ENCODE measurements at places on chromosomes 7 and 10. TPM values are rescaled to one million over a fixed set of nuclear protein-coding genes. Genes with fewer than 3 reads are reported as not detected.

MCM10 gene
- total RNA-seq, result 1.6 TPM

KNDC1 gene
- 1.5 TPM for total RNA-seq

DNA sequence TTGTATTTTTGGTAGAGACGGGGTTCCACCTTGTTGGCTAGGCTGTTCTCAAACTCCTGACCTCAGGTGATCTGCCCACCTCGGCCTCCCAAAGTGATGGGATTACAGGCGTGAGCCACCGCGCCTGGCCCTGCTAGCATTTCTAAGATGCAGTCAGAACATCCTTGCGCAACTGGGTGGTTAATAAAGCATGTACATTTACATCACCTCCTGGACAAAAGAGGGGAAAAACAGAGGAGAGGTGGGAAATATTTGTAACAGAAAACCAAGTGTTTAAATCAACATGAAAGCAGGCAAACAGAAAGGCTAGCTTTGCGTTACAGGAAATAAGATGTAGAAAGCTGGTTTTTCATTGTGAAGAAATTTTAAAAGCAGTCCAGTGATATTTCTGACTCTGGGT, 220.9 kb upstream of the KMT2E start:
- no peaks in the 10 kb centered on the region for H3K27me3 ChIP-seq
- no peaks in the 10 kb centered on the region for H3K4me1 ChIP-seq
- H3K27ac ChIP-seq, result no peak overlapping the region
- H3K4me3 ChIP-seq, result no peak overlapping the region

- no peaks in the 10 kb centered on the region for H3K27me3 ChIP-seq
- no peaks in the 10 kb centered on the region for H3K4me1 ChIP-seq
- no peaks in the 10 kb centered on the region for H3K36me3 ChIP-seq
- DNase-seq, result no peak
- H3K27ac ChIP-seq, result no peak overlapping the region
- no peak overlapping the region for H3K4me3 ChIP-seq
Measured at GRCh38 chr7:102425639-102426267, 7.6 kb upstream of the ORAI2 start.

DNA sequence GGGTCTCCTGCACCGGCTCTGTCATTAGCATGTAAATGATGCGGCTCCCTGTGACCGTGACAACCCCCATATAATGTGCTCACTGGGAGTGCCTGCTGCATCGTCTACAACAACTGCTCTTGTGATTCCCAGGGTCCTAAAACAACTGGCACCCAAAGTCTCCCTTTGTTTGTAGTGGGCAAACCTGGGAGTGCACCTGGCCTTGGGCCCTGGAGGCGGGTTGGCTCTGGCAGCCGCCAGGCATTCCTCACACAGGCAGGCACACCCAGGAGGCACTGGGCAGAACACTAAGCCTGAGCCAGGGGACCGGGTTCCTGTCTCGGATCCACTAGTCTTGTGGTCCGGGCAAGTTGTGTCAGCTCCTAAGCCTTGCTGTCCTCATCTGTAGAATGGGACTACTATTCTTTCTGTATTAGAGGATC, 115.5 kb upstream of the GPR26 start:
- no peaks in the 10 kb centered on the region for H3K36me3 ChIP-seq
- H3K4me1 ChIP-seq, result no peaks in the 10 kb centered on the region

NRF1 gene
- 22.3 TPM for total RNA-seq

DNA sequence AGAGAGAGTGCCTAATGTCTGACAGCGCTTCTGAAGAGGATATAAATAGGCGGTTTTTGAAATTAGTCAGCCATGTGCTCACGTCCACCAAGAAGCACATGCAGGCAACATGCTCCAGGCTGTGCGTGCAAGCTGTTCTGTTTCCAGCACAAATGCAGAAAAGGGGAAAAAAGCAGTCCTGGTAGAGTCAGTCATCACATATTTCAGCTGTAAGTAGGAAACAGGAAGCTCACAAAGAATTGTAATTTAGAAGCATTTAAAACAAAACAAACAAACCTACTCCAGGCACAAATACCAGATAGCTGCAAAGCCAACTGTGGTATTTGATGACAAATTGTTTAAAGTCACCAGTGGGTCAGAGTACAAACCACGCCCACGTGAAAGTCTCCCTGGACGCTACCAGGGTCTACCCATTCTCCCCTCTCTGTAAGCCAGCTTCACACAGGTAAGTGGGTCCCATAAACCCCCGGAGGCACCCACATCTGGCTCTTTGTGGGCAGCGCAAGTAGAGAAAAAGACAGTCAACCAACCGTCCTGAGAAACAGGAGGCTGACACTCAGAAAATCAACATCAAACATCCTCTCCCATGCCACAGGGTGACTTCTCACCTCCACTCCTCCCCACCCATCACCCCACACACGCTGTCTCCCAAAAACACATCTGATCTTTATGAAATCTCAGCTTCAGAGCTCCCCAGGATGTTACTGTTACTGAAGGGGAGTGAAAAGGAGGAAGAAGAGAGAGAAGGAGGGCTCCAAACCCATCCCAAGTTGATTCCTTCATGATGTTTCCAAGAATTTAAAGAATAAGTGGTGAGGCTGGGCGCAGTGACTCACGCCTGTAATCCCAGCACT, 186.4 kb downstream of the FAM107B start:
- H3K4me1 ChIP-seq, result no peaks in the 10 kb centered on the region
- H3K27ac ChIP-seq, result no peak overlapping the region
- no peaks in the 10 kb centered on the region for H3K27me3 ChIP-seq
- no peak overlapping the region for H3K4me3 ChIP-seq

GRCh38 chr7:33716581-33717477, 188.5 kb upstream of the BMPER start:
- H3K36me3 ChIP-seq, result no peaks in the 10 kb centered on the region
- no peaks in the 10 kb centered on the region for H3K4me1 ChIP-seq
- no peak overlapping the region for H3K27ac ChIP-seq
- H3K27me3 ChIP-seq, result no peaks in the 10 kb centered on the region
- no peak for DNase-seq
- no peak overlapping the region for H3K4me3 ChIP-seq

SYCE1 gene
- 1.7 TPM for total RNA-seq

GRCh38 chr10:8275911-8276310, 221.4 kb downstream of the GATA3 start:
- H3K27me3 ChIP-seq, result no peaks in the 10 kb centered on the region
- no peak for DNase-seq
- H3K36me3 ChIP-seq, result no peaks in the 10 kb centered on the region
- H3K27ac ChIP-seq, result no peak overlapping the region
- H3K4me3 ChIP-seq, result no peak overlapping the region
- H3K4me1 ChIP-seq, result no peaks in the 10 kb centered on the region

OR6V1 gene
- not detected for total RNA-seq

- H3K4me1 ChIP-seq, result no peaks in the 10 kb centered on the region
- H3K27me3 ChIP-seq, result no peaks in the 10 kb centered on the region
- no peaks in the 10 kb centered on the region for H3K36me3 ChIP-seq
Measured at GRCh38 chr10:75351637-75352036, 49.9 kb downstream of the ZNF503 start.

DNA sequence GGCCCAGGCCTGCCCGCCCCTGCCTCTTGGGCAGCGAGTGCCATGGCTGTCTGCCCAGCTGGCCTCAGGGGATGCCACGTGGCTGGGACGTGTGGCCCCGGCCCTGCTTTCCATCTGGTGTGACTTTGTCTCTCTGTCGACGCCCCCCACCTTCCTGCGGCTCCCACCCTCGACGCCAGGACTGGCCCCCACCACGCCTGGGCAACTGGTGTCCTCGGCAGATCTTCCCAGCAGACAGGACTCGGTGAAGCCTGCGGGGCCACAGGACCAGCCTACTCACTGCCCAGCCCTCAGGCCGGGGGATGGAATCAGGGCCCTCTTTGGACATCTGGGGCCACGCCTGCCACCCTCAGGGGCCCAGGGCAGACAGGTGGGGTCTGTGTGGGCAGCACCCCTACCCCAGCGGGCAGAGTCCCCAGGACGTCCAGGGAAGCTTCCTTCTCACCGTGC, 55.1 kb downstream of the UNCX start:
- no peak overlapping the region for H3K4me3 ChIP-seq
- H3K27ac ChIP-seq, result no peak overlapping the region
- H3K36me3 ChIP-seq, result no peaks in the 10 kb centered on the region
- peaks cover 6% of the 10 kb centered on the region for H3K27me3 ChIP-seq
- H3K4me1 ChIP-seq, result no peaks in the 10 kb centered on the region
- no peak for DNase-seq

DNA sequence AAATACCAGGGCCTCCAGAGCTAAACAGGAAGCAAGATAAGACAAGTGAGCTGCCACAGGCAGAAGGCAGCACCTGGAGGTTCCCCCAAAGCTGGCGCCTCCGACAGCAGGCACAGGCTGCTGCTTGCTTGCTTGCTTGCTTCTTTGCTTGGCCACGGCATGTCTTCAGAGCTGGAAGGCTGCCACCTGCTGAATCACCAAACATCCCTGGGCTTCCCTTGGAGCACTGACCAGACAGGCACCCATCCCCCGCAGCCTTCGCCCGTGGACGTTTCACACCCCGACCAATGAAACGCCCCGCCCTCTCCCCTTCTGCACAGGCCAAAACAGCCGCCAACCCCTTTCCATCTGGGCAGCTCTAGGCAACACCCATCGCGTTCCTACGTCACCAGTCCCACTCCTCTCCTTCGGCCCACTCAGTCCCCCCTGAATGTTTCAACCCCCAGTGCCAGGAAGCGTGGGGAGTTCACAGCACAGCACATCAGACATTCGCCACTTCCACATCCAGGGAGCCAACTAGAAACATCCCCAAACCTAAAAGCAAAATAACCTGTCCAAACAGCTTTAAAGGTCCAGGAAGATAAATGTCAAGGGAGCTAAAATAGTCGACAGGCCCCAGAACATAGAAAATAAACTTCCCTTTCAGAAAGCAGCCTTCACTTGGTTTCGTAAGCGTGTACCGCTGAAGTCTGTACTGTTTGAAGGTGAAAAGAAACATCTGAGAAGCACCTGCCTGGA, 1.6 kb downstream of the SGMS1 start:
- DNase-seq, result peak; percentile 99
- H3K36me3 ChIP-seq, result no peaks in the 10 kb centered on the region
- H3K27me3 ChIP-seq, result no peaks in the 10 kb centered on the region
- peak overlapping the region; percentile 81 for H3K4me3 ChIP-seq
- peaks cover 16% of the 10 kb centered on the region for H3K4me1 ChIP-seq

DNA sequence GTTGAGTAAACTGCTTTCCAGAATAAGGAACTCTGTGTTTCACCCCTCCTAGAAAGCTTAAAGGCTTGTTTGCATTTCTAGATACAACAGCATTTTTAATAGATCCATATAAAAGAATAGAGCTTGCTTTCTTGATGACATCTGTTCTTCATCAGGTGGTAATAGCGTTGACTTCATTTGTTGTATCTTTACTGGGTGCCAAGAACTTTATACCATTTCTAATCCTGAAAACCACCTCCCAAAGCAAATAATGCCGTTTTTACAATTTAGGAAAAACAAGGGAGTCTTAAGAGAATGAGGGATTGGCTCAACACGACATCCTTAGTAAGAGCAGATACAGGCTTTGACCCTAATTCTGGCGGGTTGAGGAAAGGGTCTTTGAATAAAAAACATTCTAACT, 993.4 kb downstream of the TYW1 start:
- H3K36me3 ChIP-seq, result no peaks in the 10 kb centered on the region
- no peak overlapping the region for H3K4me3 ChIP-seq
- no peak for DNase-seq
- H3K27me3 ChIP-seq, result no peaks in the 10 kb centered on the region

- no peak overlapping the region for H3K4me3 ChIP-seq
- no peaks in the 10 kb centered on the region for H3K4me1 ChIP-seq
- no peaks in the 10 kb centered on the region for H3K27me3 ChIP-seq
- H3K27ac ChIP-seq, result no peak overlapping the region
- no peak for DNase-seq
Measured at GRCh38 chr10:33901166-33901565, 566.7 kb upstream of the NRP1 start.

- no peak for DNase-seq
- peaks cover 30% of the 10 kb centered on the region for H3K4me1 ChIP-seq
- no peak overlapping the region for H3K4me3 ChIP-seq
- peak overlapping the region; percentile 33 for H3K27ac ChIP-seq
- H3K36me3 ChIP-seq, result no peaks in the 10 kb centered on the region
Measured at GRCh38 chr7:2638224-2638991, 6.6 kb downstream of the TTYH3 start.

- no peak overlapping the region for H3K27ac ChIP-seq
- H3K4me3 ChIP-seq, result no peak overlapping the region
- H3K36me3 ChIP-seq, result no peaks in the 10 kb centered on the region
- H3K4me1 ChIP-seq, result no peaks in the 10 kb centered on the region
- DNase-seq, result no peak
Measured at GRCh38 chr10:129879655-129880054, 84.4 kb downstream of the EBF3 start.

DNA sequence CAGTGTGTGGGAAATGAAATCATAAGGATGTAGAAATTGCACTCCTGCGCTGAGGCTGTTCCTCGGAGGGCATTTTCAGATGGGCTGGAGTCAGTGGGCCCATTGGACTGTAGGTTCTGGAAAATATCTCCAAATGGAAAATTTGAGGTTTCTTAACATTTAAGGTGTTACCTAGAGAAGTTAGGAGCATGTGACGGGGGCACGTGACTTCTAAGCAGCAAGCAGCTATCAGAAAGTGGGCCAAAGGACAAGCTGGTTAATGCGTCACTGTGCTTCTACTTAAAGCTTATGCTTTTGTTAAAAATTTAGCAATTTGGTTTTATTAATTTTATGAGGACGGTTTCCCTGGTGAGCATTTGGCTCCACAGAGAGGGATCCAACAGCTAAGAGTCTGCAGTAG, 298.7 kb downstream of the DPP6 start:
- H3K36me3 ChIP-seq, result no peaks in the 10 kb centered on the region
- no peak overlapping the region for H3K4me3 ChIP-seq
- no peak for DNase-seq
- H3K4me1 ChIP-seq, result no peaks in the 10 kb centered on the region

- DNase-seq, result no peak
- no peaks in the 10 kb centered on the region for H3K36me3 ChIP-seq
Measured at GRCh38 chr7:119720541-119720940, 552.4 kb upstream of the KCND2 start.

- no peaks in the 10 kb centered on the region for H3K36me3 ChIP-seq
- no peaks in the 10 kb centered on the region for H3K4me1 ChIP-seq
- no peak overlapping the region for H3K27ac ChIP-seq
- no peak for DNase-seq
Measured at GRCh38 chr10:132774902-132775863, 10.8 kb downstream of the NKX6-2 start.

GRCh38 chr10:37856881-37857286, 526 bp downstream of the ZNF248 start:
- peak overlapping the region; percentile 96 for H3K4me3 ChIP-seq
- H3K27ac ChIP-seq, result peak overlapping the region; percentile 100
- DNase-seq, result peak; percentile 20
- H3K36me3 ChIP-seq, result no peaks in the 10 kb centered on the region
- no peaks in the 10 kb centered on the region for H3K27me3 ChIP-seq
- H3K4me1 ChIP-seq, result no peaks in the 10 kb centered on the region

DNA sequence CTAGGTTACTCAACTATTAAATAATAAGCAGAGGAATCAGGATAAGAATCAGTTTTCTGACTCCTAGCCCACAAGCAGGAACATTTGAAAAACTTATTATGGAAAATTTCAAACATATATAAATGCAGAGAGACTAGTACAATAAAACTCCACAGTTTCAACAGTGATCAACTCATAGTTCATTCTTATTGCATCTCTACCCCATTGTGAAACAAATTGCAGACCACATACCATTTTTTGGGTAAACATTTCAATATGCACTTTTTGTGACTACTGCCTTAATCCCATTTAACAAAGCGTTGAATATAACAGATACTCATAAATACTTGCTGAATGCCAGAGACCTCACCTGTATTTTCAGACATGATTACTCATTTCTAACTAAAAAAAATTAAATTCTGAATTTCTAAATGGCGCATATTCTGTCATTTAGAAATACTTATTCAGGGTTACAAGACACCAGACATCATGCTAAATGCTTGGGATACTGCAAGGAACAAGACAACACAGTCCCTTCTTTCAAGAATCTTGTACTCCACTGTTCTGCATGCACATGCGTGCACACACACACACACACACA, 11.4 kb downstream of the CDK6 start:
- no peaks in the 10 kb centered on the region for H3K27me3 ChIP-seq
- no peak overlapping the region for H3K27ac ChIP-seq
- no peak overlapping the region for H3K4me3 ChIP-seq
- H3K4me1 ChIP-seq, result peaks cover 4% of the 10 kb centered on the region
- no peaks in the 10 kb centered on the region for H3K36me3 ChIP-seq

All from prostate gland (tissue), 2 donors.